Fibroblast of gingiva (primary cell): ENCODE measurements at places on chromosomes 6 and 20.

DNA sequence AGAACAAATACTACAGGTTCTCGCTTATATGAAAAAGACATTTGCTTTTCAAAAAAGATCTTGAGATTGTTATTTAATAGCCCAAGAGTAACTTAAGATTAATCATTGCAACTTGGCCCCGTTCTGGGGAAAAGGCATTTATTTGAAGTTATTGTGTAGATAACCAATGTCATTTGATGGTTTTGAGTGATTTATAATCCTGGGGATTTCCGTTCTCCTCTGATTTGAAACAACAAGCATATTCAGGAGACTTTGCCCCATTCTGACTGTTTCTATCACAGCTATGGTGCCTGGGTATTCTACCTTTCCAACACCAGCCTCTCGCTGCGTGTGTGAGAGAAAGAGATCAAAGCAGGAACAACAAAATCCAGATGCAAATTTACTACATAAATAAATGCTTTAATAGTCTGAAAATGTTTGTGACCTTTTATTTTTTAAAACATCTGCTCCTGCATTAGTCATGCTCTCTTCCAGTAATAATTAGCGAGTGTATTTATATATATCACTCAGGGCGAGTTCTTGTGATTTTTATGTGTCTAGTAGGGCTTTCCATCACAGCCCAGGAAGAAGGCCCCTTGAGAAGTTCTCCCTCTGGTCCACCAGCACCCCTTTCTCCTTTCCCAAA lies 197.9 kb upstream of the FOXQ1 start:
- DNase-seq = peak; percentile 10

DNA sequence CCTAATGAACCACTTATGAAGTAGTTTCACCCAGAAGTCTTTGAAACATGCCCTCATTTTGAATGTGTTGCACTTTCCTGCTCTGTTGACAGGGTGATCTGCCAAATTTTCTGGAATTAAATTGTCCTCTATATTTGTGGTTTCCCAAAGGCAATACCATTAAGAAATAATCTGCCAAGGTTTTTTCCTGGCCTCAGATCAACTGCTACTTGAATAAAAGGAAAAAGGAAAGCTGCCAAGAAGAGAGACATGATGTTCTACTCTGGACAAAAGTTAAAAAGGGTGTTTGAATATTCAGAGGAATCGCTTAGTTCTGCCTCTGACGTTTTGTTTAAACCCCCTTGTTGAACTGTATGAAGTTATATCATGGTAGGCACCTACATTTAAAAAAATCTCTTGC lies 37.4 kb upstream of the ARMH2 start:
- DNase-seq = peak; percentile 54

- no peak for DNase-seq
These were observed 64.0 kb upstream of the TFB1M start for GRCh38 chr6:155378276-155378675.

DNA sequence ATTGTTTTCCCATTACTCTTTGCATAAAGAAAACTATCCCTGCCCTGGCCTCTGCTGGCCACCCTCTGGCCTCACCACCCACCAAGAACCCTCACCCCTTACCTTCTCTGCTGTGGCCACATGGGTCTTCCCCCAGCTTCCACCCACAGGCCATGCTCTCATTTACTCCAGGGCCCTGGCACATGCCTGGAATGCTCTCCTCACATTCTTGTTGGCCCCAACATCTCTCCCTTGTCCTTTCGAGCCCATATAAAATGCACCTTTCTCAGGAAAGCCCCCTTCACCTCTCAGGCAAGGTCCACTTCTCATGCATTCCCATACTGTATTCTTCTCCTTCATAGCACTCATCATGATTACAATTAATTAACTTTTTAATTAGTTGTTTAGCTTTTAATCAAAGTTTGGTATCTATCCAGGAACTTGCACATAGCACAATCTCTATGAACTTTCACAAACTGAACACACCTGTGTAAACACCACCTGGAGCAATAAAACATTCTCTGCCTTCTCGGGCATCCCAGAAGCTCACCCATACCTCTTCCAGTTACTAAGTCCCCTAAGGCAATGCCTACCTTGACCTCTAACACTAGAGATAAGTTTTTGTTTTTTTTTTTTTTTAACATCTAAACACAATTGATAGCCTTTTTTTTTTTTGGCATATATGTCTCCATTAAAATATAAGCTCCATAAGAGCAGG lies 617.2 kb downstream of the PTPRT start:
- DNase-seq = no peak

DNA sequence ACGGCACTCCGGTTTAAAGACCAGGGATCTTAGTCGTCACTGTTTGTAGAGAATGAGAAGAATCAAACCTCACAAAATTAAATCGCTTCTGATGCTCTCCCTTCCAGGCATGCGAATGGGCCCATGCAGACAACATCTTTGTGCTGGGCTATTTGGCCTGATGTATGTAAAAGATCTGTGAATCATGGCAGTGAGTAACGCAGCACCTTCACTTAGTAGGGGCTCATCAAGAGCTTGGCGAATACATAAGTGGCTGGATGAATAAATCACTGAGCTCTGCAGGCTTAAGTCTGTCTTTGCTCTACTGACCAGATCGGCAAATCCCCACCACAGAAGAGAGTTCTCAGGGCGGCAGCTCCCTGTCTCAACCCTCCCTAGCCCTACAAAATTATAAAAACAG lies 44.8 kb upstream of the AFDN start:
- DNase-seq = no peak

DNA sequence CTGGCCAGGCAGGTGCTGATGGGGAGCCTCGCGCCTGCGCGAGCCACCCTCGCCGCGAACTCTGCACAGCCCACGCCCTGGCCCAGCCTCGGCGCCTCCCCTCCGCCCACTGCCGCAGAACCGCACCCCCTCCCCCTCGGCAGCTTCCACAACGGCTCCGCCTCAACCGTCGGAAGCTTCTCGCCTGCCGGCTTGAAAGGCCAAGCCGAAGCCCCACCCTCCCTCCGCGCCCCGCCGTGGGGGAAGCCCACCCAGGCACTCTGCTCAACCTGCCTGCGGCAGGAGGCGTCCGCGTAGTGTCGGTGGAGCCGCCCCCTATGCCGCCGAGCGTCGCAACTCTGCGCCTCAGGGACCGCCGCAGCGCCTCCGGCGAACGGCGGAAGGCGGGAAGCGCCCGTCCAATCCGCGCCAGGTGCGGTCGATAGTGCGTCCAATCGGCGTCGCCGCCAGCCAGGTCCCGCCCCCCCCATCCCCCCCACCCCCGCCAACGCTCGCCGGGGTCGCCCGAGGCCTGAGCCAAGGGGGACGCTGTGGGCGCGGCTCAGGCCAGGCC lies at the start of gene SYCP2:
TSS of gene SYCP2 (minus strand) at position 342 of the 553 bp plus-strand sequence. CDS start 11,224 bp downstream, outside the sequence.
- DNase-seq = peak; percentile 41

GRCh38 chr6:74611220-74611619 lies 594.6 kb downstream of the COL12A1 start:
- no peak for DNase-seq

DNA sequence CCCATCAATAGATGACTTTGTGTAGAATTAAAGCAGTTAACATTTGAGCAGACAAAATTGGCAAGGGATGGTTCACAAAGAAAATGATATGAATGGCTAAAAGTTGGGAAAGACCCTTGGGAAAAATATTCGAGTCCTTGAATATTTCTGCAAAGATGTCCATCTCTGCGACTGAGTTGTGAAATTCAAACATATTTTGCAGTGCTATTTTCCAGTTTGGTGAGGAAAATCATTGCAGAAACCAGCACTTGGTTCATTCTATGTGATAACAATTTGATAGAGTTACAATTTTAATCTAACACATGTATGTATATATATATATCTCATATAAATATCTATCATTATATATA lies 6.1 kb upstream of the PRELID3B start:
- DNase-seq = no peak

- DNase-seq = no peak
These were observed 87.7 kb downstream of the CEBPB start for GRCh38 chr20:50278377-50278683.

GRCh38 chr20:6152777-6153176 lies 29.9 kb upstream of the FERMT1 start:
- DNase-seq = no peak

- DNase-seq = no peak
These were observed 487 bp upstream of the PHF20 start for GRCh38 chr20:35771367-35771688.

- no peak for DNase-seq
These were observed 44.8 kb upstream of the RNGTT start for GRCh38 chr6:89008001-89008814.

DNA sequence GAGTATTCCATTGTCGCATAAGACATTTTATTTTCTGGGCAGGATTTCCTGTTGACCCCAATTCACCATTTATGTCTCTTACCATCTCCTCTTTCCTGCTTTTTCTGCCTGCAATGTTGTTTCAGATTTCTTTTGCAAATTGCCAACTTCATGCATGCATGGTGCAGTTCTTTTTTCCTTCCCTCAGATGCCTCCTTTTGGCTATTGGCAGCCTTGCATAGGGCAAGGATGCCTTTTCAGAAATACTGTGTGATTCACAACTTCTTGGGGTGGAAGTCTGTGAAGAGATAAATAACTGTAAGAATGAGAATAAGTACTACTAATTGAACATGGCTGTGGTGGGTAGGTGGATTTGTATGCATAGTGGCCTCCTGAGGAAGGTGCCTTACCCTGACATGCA lies 116.7 kb downstream of the SOX4 start:
- DNase-seq = no peak

DNA sequence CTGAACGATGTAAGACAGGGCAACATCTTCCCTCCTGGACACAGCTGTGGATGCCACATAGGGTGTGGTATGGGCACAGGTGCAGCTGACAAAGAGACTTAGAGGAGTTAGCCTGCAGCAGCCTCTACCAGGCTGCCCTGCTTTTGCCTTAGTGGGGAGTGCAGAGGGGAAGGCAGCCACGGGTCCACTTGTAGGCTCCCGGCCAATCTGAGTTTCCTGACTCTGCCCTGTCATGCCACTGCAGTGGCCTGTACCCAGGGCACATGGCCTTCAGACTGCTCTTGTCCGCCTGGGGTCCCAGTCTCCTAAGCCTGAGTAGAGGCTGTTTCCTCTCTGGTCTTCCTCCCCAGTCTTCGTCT lies 17.1 kb upstream of the CST9L start:
- no peak for DNase-seq

GRCh38 chr20:20455926-20456325 lies 88.0 kb downstream of the INSM1 start:
- DNase-seq = no peak

- no peak for DNase-seq
These were observed 4.0 kb upstream of the OSBPL2 start for GRCh38 chr20:62234339-62234738.

GRCh38 chr20:10090588-10091166 lies 55.9 kb downstream of the ANKEF1 start:
- peak; percentile 55 for DNase-seq

- no peak for DNase-seq
These were observed 201.3 kb downstream of the EPHA7 start for GRCh38 chr6:93218096-93218495.

- no peak for DNase-seq
These were observed 399.9 kb upstream of the HSF2 start for GRCh38 chr6:121999456-122000065.

- peak; percentile 57 for DNase-seq
These were observed 6.6 kb upstream of the SERPINB6 start for GRCh38 chr6:2977799-2978590.

DNA sequence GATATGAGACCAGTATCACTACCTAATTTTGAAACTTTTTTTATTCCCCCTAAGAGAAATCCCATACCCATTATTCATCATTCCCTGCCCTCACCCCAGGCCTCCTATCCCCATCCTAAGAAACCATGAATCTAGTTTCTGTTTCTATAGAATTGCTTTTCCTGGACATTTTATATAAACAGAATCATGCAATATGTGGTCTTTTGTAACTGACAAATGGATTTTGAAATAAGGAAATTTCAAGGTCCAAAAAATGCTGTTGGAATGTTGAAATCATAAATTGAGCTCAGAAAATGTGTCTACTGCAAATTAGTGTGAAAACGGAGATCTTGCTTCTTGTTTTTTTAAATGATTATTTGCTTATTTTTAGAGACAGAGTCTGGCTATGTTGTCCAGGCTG lies 25.1 kb downstream of the RNF217 start:
- peak; percentile 57 for DNase-seq

- peak; percentile 51 for DNase-seq
These were observed 44.4 kb downstream of the DTD1 start for GRCh38 chr20:18632196-18632789.

GRCh38 chr6:22411376-22412105 lies 114.7 kb upstream of the PRL start:
- DNase-seq = peak; percentile 84

DNA sequence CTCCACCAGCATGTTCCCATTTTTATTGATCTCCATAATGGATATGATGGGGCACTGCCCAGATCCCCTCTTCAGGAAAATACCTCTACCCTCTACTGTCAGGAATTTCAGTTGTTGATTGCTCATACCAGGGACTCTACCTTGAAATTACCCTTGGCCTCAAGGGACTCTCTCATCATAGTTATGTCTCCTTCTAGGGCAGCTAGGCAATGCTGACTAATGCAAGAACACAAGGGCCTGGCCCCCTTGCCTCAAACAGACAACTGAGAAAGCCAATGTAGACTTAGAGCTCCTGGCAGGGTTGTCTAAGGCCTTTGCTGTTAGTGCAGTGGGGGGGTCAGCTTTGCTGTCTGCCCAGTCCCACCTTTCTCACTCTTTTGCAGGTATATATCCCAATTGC lies 493.1 kb downstream of the BTBD3 start:
- no peak for DNase-seq

DNA sequence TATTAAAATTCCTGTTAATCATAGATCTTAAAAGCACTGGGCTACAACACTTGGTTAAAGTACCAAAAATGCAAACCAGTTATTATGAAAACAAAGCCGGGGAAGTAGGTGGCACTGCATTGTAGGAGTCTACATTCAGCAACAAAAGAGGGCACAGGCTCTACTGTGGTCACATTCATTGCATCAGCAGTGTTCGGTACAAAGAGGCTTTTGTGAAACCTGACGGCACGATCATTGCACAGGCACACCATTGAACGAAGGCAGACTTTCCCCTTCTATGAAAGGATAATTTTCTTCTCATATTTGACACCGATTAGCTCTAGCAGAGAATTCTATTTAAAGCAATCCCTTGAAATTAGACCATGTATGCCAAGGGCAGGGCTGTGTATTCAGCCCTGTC lies 44.6 kb upstream of the AGPAT4 start:
- DNase-seq = no peak
